Epithelial cell of prostate (primary cell): ENCODE measurements at places on chromosomes 1 and 21.

DNA sequence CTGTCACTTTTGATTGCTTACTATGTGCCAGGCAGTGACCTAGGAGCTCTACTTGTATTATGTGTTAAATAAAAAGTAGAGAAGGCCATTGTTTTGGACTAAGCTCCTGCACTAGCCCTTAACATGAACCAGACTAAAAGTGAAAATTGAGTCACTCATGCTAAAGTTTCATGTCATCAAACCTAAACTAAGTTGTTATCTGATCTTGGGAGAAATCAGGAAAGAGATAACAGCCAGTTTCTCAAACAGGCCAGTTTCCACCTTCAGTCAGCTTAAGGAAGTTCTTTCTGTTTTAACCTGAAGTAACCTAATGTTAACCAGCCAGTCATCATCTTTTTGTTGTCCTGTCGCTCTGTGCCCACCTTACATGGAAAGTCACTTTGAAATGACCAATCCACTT lies 102.1 kb upstream of the MARK1 start:
- no peak for DNase-seq

DNA sequence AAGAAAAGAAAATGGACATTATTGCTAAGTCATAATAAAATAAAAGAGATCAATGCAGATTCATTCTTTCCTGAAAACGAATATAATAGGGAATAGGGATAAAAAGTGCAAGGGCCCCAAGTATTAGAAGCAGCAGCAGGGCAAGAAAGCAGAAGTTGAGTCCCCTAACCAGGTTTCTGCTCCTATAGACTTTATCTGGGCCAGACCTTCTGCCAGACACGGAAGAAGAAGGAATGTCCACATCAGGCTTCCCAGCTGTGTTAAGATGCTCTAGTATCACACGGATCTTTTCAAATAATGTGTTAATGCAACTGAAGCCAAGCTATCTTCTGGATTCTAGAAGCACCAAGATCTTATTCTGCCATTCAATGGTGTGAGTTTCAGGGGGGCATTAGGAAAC lies 26.9 kb downstream of the CD244 start:
- no peak for DNase-seq

- no peak for DNase-seq
Measured at GRCh38 chr1:47849591-47850261, 147.5 kb downstream of the TRABD2B start.

- no peak for DNase-seq
Measured at GRCh38 chr1:70552662-70553566, 141.8 kb downstream of the CTH start.

GRCh38 chr1:93275634-93276295 lies 69.9 kb upstream of the DR1 start:
- no peak for DNase-seq

DNA sequence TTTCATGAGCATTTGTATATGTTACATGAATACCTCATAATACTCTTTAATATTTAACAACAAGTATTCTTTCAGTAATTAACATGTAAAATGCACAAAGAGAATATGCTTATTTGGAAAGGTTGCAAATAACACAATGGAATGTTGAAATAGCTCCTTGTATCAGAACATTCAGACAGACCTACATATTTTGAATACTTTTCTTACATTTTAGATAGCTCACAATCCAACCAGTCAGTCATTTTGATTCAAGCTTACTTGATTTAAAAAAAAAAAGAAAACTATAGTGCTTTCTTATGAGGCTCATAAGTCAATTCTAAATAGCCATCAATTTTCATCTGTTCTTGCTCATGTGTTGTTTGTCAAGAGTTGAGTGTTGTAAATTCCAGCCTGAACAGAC lies 518.8 kb downstream of the ADGRL2 start:
- DNase-seq, result no peak

DNA sequence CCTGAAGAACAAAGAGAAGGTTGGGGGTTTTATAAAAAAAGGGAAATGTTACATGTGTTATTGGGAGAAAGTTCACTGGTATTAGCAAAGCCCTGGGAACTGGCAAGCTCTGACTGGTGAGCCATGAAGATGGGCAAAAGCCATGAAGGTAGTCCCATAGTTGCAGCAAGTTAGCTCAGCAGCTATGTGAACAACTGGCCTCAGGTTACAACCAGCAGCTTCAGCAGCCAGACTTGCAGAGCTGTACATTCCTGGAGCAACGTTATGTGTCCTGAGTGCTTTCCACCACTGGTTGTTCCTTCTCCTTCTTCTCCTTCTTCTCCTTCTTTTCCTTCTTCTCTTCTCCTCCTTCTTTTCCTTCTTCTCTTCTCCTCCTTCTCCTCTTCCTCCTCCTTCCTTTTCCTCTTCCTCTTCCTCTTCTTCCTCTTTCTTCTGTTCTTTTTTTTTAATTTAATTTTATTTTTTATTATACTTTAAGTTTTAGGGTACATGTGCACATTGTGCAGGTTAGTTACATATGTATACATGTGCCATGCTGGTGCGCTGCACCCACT lies 56.1 kb upstream of the TLR5 start:
- no peak for DNase-seq

DNA sequence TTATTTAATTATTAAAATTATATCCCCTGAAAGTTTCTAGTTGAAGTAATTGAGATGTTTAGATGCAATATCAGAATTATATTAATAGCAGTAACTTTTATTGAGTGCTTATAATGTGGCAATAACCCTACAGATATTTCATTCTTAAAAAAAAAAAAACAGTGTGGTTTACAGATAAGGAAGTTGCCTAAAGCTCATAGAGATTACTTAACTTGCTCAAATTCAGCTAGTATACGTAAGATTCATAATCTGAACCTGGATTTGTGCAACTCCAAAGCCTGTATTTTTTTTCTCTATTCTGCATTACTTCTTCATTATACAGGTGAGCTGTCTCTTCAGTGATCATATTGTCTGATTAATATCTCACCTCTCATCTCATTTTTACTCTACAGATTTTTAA lies 156.0 kb upstream of the PTBP2 start:
- no peak for DNase-seq

- DNase-seq, result no peak
Measured at GRCh38 chr1:75330624-75331023, 196.4 kb downstream of the LHX8 start.

DNA sequence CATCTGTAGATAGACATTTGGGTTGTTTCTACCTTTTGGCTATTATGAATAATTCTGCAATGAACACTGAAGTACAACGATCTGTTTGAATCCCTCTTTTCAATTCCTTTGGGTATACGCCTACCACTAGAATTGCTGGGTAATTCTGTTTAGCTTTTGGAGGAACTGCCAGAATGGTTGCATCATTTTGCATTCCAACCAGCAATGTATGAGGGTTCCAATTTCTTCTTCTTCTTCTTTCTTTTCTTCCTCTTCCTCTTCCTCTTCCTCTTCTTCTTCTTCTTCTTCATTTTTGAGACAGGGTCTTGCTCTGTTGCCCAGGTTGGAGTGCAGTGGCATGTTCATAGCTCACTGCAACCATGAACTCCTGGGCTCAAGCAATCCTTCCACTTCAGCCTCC lies 13.8 kb upstream of the THEM5 start:
- DNase-seq, result no peak

DNA sequence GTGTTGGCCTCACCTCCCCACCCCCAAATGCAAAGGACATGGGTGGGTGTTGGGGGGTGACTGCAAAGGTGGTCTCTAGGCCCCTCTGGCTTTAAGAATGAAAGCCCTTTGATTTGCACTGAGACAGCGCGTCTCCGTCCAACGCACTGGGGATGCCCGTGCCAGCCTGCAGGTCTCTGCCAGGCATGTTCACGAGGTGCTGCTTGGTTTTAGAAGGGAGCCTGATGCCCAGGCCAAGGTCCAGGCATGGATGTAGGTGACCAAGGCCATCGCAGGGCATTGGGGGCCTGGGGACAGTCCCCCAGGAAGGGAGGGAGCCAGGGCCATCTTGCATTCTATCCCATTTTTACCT lies 363.6 kb upstream of the VAMP3 start:
- DNase-seq, result no peak

DNA sequence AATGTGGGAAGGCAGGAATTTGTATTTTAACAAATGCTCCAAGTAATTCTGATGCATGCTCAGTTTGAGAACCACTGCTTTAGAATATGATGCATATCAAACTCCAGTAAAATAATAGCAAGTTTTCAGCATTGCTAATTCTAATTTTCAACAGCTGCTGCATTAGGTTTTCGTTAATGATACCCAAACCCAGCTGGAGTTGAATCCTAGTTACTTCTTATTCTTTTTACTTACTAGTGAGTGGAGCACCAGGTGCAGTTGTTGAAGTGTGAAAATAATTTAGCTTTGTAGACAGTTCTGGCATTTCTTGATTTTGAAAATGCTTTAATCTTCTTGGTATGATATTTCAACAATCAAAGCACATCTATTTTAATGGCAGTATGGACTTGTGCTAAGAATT lies 138.5 kb downstream of the HS2ST1 start:
- DNase-seq, result no peak

GRCh38 chr1:59973719-59974118 lies 47.1 kb upstream of the CYP2J2 start:
- DNase-seq, result no peak

DNA sequence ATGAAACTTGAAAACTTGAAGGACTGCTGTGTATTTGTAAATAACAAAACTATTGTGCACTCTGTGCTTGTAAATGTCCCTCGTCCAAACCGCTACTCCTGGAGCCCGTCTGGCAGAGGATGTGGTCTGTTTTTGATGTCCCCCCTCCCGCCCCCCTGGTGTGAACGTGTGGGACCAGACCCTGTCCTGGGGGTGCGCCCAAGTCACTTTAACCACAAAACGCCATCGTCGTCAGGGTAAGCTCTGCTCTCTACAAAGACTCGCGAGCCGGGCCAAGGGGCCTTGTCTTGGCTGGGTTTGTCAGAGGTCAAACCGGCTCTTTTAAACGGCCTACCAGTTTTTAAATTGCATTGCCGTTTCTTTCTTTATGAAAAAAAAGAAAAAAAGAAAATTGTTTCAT lies 87.4 kb upstream of the TMEM51 start:
- DNase-seq, result no peak

DNA sequence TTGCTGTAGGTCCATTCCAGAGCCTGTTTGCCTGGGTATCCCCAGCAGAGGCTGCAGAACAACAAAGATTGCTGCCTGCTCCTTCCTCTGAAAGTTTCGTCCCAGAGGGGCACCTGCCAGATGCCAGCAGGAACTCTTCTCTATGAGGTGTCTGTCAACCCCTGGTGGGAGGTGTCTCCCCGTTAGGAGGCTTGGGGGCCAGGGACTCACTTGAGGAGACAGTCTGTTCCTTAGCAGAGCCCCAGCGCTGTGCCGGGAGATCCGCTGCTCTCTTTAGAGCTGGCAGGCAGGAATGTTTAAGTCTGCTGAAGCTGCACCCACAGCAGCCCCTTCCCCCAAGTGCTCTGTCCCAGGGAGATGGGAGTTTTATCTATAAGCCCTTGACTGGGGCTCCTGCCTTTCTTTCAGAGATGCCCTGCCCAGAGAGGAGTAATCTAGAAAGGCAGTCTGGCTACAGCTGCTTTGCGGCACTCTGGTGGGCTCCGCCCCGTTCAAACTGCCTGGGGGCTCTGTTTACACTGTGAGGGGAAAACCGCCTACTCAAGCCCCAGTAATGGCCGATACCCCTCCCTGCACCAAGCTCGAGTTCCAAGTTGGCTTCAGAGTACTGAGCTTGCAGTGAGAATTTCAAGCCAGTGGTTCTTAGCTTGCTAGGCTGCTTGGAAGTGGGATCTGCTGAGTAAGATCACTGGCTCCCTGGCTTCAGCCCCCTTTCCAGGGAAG lies 8.7 kb upstream of the SLC25A24 start:
- DNase-seq, result no peak

DNA sequence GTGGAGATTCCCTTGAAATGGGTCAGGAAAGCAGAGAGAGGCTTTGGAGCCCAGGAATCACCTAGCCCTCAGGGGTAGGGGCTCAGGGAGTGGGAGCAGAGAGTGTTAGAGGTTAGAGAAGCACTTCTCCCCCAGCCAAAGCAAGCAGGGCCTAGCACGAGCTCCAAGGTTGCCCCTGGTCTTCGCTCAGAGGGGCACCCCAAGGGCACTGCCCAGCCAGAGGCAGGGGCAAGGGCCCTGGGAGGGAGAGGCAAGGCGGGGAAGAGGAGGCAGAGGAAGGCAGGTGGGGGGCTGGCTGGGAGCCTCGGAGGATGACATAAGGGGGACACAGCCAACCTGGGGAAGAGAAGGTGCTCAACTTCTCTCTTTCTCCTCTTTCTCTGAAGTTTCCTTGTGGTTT lies 71.9 kb downstream of the CASZ1 start:
- DNase-seq, result no peak

DNA sequence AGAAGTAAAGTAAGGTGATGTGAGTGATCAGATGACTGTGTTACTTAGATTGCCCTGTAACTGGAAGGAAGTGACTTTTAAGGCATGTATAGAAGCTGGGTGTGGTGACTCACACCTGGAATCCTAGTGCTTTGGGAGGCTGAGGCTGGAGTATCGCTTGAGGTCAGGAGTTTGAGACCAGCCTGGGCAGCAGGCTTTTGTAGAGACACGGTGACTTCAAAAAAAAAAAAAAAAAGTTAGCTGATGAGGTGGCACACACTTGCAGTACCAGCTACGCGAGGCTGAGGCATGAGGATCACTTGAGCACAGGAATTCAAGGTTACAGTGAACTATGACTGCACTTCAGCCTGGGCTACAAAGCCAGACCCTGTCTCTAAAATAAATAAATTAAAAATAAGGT lies 2.3 kb upstream of the USP16 start:
- no peak for DNase-seq

DNA sequence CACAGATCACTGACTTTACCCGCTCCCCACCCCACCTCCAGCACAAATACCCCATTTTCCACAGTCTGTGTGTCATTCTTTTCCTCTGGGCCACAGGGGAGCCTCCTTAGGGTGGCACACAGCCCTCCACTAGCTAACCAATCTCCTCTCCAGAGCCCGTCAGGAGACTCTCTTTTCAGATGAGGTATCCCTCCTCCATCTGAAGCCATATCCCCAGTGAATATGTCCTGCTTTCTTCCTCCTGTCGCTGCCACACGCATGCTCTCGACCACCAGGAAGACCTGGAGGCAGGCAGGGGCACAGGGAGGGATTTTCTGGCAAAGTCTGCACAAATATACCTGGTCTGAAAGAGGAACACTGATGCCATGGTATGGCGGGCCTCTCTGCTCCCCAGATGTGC lies 635 bp downstream of the ZNF648 start:
- DNase-seq, result no peak

DNA sequence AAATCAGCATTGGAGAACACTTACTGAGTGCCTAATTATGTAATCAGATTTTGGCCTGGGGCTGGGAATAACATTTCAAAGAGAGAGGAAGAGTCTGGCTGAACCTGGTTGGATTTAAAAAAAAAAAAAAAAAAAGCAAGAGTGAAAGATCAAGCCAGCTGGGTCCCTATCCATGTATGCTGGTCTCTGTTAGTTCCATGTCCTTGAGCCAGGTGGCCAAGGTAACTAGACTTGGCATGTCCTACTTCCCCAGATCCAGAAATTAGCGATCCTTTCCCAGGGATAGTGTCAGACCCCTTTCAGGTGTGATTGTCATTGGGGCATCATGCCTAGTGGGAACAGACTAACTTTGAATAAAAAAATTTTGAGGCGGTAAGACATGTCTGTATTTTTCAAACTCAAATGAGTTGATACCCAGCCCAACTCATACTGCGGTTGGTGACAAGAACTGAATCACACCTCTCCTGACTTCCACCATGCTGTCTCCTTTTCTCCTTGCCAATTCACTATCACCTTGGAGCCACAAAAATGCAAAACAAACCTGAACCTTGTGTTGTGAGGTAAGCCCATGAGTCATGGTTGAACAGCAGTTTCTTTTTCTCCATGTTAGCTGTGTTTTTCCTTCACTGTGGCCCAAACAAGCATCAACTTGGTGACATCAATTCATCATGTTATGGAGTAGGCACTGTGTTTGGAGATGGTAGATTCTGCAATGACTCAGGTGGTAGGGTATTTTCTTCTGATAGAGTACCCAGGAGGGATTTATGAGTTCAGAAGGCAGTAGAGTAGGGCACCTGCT lies 24.5 kb upstream of the PPP2R5A start:
- peak; percentile 99 for DNase-seq
